ENCODE measurements at places on chromosomes 2 and 18.
A peak's percentile ranks its signal among the peaks of the same experiment; 100 is the strongest.

DNA sequence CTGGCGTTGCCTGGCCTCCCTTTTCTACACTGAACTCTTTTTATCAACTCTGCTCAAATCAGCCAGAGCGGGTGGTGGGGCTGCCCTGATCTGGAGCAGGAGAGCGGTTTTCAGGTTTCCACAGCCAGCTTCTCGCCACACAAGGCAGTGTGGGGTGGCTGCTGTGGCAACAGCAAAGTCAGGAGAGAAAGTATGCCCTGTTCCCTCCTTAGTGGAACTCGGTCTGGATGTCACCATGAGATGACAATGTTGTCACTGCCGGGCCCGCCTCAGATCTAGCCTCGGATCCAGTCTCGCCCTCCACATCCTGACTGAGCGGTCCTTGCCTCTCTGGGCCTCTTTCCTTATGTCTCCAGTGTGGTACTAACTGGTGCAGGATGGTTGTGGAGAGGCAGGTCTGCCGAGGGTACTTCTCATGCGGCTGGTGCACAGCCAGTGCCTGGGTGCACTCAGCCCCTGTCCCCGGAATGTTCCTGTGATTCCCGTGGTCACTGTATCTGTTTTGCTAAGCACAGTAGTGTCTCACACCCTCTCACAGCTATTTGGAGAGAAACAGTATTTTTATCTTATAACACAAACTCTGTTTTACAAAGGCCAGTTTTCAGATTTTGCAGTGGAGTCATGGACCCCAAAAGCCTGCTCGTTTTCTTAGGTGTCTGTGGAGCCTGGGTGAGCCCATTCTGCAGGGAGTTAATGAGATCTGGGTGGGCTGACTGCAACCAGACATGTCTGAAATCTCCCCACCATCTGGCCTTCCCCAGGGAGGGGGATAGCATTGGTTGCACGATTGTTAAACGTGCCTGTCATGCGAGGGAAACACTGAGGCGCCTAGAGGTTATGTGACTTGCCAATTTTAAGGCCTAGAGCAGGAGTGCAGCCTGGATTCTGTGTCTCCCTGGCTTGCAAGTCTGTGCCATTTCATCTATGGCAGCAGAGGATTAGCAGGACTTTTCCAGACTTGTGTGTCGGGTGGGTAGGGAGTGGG lies 261.1 kb upstream of the AGAP1 start:
- DNase-seq = no peak

DNA sequence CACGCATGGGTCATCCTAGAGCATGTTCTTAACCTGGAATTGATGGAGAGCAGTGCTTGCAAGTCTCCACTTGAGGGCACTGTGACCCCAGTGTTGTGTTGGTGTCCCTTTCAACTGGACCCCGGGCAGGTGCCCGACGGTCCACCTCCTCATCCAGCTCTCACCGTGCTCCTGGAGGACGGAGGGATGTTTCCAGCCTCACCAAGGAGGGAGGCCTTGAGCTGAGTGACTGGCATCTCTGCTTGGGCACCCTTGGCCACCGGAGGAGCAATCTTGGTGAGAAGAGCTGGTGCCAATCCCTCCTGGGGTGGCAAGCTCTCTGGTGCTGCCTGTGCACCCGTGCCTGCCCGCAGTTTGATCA lies 45.4 kb upstream of the ASB18 start:
- DNase-seq = no peak

- DNase-seq = no peak
These were observed 27.8 kb upstream of the KCNG2 start for GRCh38 chr18:79769698-79770500.

DNA sequence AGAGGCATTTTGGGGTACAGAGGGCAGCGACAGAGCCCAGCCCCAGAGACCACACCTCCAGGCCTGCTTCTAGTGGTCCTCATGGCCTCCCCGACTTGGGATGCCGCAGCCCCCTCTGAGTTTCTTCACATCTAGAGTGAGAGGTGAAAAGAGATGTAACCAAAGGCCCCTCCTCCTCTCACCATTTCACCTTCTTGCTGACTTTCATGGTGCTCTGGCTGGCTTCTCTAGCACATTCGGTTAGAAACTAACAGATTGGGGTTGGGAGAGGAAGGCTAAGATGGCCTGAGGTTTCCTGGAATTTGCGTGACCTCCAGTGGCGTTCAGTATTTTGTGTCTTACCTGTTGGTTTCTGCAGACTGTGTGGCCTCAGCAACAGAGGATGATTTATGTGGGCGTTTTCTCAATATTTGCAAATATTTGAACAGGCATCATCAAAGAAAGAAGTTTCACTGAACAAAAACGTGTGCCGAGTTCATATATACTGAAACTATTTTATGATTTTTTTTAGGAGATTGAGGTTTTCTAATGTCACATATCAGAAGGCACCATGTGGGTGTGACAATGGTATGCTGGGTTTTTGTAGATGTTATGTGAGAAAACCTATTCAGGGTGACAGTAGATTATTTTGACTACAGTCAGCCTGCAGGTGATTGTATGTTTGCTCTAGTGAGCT lies 69.9 kb upstream of the BCL2L11 start:
- DNase-seq = no peak

GRCh38 chr2:146587291-146587713 lies 1257.5 kb upstream of the ACVR2A start:
- no peak for DNase-seq

DNA sequence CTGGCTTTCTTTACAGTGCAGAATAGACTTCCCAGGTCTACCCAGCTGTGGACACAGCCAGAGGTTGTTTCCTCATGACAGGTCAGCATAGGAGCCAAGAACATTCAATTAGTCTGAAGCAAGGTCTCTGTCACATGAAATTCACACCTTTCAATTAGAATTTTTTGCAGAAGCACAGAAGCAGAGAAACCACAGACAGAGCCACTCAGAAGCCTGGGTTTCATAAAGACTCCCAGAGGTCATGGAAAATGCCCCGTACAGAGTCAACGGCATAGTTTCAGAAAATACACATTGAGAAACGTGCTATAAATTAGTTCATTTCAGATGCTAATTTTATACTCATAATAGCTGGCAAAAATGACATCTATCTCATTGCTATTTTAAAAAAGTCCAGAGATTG lies 87.0 kb upstream of the TMEM200C start:
- no peak for DNase-seq

GRCh38 chr2:60413814-60414168 lies 139.7 kb downstream of the BCL11A start:
- DNase-seq = peak; percentile 99

DNA sequence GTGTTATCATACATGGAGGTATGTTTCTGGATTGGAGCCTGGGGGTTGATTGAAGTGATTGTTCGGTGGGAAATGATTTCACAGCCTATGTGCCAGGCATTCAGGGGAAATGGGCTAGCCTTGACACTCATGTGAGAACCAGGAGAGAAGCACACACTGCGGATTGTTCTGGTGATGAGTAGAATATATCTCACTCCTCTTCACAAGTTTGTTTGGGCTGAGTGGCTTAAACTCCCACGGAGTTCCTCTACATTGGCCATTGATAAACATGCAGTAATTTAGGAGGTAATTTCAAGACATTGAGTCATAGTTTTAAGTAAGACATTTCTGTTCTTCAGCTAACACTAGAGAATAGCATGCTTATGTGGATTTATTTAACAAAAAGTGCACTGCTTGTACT lies 498.9 kb upstream of the NETO1 start:
- no peak for DNase-seq

GRCh38 chr2:72524071-72524470 lies 301.8 kb downstream of the EXOC6B start:
- DNase-seq = no peak

All from MV-4-11 (cell line).